ENCODE measurements at places on chromosomes 5 and 9. TPM values are rescaled to one million over a fixed set of nuclear protein-coding genes. Genes with fewer than 3 reads are reported as not detected.

The GHR gene
- 3.5 TPM for total RNA-seq

The TMEM174 gene
- not detected for total RNA-seq

The GADD45G gene
- total RNA-seq, result 3.3 TPM

The ADGRD2 gene
- not detected for total RNA-seq

Data from bronchial smooth muscle cell (primary cell).